NCI-H1930 (cell line): ENCODE measurements at places on chromosomes 6 and 20.
A peak's percentile ranks its signal among the peaks of the same experiment; 100 is the strongest.

GRCh38 chr6:37303091-37303660 is 45.2 kb upstream of the TMEM217 start:
- DNase-seq: no peak

DNA sequence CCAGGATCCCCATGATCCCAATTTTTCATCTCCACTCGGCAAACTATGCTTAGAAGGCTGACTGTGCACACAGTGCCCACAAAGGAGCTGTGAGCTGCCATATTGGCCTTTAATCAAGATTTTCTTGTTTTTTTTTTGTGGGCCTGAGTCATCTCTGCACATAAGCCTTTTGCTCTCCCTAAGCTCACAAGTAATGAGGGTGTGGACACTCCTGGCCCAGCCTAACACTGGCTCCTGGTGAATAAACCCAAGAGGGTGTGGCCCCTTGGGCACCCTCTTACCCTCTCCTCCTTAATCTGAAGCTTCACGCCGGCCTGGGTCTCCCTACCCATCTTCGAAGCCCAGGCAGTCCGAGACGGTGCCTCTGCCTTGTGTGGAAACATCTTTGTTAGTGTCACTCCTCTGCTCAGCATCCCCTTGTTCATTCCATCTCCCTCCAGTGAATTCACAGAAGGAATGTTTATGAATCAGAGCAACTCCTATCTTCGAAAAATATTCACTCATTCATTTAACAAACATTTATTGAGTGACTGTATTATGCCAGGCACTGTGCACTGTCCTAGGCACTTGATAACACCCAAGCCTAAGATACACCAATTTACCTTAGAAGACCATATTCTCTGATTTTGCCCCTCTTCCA is 22.2 kb upstream of the MRPS10 start:
- no peak for DNase-seq

GRCh38 chr6:38671885-38672467 is 31.0 kb downstream of the GLO1 start:
- DNase-seq: peak; percentile 33

- DNase-seq: no peak
These were observed 13.9 kb downstream of the TMEM151B start for GRCh38 chr6:44284121-44284520.

GRCh38 chr6:24704468-24704867 is 14.5 kb downstream of the C6orf62 start:
- no peak for DNase-seq

DNA sequence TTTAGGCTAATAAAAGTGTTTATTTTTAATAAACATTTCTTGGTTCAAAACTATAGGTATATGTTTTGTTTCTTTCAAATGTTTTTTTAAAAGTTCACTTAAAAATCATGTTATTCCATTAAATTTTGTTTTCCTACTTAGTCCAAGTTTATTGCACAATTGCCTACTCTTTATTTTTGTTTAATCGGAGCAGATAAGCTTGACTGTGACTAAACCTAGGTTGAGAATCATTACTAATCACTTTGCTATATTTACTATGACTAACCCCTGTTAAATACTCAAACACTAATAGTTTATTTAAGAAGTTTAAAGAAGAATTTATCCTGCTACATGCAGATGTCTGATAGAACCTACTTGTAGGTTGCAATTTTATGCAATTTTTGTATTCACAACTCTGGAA is 18.8 kb downstream of the MAP3K4 start:
- DNase-seq: no peak

DNA sequence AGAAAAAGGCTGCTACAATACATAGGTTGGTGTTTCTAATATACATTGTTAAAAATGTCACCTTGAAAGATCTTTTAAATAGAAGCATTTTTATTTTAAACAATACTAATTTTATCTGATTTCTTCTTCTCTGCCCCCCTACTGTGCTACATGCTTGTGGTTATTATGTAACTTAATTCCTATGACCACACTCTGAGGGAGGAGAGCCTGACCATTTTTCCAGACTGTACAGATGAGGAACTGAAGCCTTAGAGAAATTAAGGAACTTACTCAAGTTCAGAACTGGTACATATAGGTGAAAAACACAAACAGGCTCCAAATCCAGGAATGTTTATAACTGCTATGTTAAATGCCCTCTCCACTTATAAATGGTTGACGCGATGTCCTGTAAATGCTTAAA is 43.4 kb upstream of the ARHGAP18 start:
- no peak for DNase-seq

DNA sequence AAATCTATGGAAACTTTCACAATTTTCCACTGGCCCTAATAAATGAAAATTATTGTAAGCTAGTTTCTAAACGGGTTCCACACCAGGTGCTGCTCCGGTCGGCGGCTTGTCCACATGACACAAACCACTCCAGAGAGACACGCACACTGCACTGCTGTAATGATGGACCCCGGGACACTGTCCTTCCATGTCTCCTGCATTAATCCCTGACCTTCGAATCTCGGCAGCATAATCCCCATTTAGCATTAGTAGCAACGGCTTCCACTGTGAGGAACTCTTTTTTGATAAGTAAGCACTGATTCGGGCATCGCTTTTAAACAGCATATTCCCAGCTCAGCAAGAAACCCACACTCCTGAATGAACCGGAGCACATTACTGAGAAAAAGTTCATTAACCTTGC is 43.5 kb downstream of the INSM1 start:
- no peak for DNase-seq

GRCh38 chr6:107020239-107020638 is 7.8 kb upstream of the MTRES1 start:
- no peak for DNase-seq

DNA sequence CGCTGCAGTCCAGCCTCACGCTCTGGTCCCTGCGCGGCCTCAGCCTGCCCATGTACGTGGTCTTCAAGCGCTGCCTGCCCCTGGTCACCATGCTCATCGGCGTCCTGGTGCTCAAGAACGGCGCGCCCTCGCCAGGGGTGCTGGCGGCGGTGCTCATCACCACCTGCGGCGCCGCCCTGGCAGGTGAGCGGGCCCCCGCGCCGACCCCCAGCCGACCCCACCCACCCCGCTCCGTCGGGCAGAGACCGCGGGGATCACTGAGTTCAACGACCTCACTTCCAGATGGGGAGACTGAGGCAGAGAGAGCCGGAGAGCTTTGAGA is 545 bp downstream of the SLC35D3 start:
- DNase-seq: no peak

- DNase-seq: no peak
These were observed 143.5 kb upstream of the MOCS1 start for GRCh38 chr6:40077736-40078135.

- DNase-seq: no peak
These were observed 70.7 kb downstream of the PDE7B start for GRCh38 chr6:135922174-135922573.

DNA sequence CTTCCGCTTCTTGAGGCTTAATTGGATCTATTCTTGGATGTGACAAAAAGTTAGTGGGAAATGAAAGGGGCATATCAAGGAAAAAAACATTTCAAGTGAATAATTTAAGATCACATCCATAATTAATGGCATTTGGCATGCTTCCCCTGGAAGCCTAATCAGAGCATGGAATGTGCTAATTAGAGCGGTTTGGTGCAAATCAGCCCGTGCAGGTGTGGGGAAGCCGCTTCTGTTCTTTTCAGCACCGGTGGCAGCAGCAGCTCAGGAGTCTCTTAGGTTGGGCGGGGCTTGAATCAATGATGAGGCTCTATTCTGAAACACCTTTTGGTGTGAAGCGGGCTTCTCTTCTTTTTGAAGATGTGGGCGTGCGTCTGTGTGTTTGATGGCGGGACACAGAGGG is 301.2 kb downstream of the LRFN2 start:
- DNase-seq: no peak

DNA sequence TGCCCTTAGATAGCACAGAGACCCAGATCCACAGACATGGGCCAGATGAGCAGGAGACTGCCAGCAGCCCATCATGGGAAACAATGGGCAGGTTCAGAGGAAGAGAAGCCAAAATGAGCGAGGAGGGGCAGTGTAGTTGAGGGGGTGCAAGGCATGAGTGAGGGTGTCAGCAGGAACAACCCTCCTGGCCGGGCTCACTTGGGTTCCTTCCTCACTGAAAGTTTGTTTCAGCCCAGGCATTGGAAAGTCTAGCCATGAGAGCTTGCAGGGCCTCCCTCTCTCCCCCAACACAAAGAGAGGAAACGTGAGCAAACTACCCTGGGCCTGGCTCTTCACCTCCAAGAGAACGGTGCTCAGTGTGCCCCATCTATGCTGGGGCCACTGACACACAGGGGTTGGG is 48.0 kb downstream of the CDH26 start:
- no peak for DNase-seq

GRCh38 chr6:84428300-84428907 is 201.0 kb upstream of the CEP162 start:
- no peak for DNase-seq

GRCh38 chr20:23445596-23446217 is 6.2 kb downstream of the CSTL1 start:
- no peak for DNase-seq

- DNase-seq: no peak
These were observed 6.4 kb downstream of the SERAC1 start for GRCh38 chr6:158161566-158162254.

DNA sequence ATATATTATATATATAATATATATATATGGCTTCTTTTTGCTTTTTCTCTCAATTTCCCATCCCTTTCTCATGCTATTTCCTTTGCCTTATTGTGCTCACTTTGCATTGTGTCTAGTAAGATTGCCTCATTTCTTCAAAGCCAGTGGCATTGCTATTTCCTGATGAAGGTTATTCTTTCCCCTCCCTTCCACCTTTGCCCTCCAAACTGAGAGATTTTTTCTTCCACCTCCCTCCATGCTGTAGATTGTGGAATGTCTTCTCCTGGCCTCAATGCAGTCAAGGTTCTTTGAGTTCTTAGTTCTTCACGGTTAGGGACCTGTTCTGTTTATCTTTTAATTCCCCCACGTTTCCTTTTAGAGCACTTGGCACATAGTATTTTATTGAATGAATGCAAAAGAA is 17.2 kb downstream of the SH3BGRL2 start:
- no peak for DNase-seq
